ENCODE measurements at places on chromosomes 13 and 19. TPM values are rescaled to one million over a fixed set of nuclear protein-coding genes. Genes with fewer than 3 reads are reported as not detected.

Gene ZNF568
- total RNA-seq: 3.2 TPM

Gene NXNL1
- total RNA-seq: not detected

DNA sequence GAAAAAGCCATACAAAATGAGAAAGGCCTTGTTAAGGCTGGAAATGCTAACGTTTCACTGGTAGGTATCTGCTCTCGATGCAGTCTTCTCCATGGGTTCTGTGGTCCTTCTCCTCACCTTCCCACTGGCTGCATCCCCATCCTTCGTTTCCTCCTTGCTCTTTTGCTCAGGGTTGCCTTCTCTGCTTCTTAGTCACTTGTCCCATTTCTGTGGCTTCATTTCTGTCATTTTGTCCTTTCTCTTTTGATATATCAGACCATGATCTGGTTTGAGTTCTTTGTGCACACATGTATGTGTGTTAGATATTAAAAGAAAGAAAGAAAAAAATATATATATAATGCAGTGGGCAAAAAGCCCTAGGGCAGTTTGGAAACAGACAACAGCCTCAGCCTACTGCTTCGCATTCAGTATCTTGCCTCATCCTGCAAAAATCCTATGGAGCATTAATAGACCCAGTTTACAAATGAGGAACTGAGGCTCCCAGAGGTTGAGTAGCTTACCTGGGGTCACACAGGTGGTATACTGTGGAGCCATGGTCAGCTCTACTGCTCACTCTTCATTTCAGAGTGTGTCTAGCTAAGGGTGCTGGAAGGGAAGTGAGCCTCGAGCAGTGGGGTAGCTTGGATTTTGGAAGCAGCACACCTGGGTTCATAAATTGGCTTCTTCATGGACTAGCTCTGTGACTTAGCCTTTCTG lies 57.6 kb upstream of the MEDAG start:
- ATAC-seq: no peak

DNA sequence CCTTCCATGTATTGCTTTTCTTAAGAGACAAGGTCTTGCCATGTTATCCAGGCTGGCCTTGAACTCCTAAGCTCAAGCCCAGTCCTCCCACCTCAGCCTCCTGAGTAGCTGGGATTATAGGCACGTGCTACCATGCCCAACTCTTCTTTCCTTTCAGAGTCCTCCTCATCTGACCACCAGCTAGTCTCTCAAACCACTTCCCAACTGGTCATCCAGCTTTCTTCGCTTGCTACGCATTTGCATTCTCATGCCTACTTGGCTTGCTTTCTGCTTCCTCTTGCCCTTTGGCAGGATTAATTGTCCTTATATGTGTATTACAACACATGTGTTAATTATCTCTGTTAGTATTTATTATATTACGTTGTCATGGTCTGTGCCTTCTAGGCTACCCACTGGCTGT lies 6.3 kb downstream of the GPR18 start:
- no peak for ATAC-seq

DNA sequence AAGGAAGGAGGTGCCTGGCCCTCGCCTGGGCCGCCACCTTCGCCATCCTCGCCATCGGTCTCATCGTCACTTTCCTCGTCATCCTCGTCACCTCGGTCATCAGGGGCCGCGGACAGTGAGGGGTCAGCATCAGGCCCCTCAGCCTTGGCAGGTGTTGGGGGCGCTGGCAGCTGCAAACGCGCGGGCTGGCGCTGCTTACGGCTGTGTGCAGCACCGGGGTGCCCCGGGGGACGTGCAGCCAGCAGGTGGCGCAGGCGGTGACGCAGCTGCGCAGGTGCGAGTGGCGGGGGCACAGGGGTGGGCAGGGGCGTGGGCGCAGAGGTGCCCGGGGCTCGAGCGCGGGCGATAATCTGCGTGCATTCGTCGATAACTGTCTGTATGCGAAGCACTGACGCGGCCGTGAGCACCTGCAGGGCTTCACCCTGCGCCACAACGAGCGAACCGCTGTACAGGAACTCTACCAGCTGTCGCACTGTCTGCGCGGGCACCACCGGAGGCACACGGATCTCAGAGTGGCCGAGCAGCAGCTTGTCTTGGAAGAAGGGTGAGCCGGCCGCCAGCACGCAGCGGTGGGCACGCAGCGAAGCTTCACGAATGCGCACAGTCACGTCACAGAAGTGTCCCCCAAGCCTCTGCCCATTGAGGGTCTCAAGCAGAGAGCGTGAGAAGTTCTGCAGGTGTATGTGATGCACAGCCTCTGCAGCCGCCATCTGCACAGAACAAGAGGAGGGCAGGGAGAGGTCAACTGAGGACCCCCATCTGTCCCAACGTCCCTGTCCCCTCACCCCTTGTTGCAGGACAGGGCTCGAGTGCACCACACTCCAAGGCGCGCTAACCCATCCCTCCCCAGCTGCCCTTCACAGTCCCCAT lies 2.4 kb downstream of the ZBTB45 start:
- ATAC-seq: no peak

- no peak for ATAC-seq
Observed at GRCh38 chr13:46572752-46573431, 19.9 kb downstream of the LRCH1 start.

DNA sequence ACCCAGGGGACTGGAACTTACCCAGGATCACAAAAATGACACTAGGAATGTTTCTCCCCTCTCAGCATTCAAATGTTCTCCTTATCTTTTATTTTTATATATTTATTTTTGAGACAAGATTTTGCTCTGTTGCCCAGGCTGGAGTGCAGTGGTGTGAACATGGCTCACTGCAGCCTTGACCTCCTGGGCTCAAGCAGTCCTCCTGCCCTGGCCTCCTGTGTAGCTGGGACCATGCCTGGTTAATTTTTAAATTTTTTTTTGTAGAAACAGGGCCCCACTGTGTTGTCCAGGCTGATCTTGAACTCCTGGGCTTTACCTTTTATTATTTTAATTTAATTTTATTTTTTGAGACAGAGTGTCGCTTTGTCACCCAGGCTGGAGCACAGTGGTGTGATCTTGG lies 108.2 kb downstream of the PCCA start:
- ATAC-seq: no peak
